ENCODE measurements at places on chromosomes 3 and 15. TPM values are rescaled to one million over a fixed set of nuclear protein-coding genes. Genes with fewer than 3 reads are reported as not detected.

IL12A gene
- total RNA-seq, result 5.3 TPM

GABRG3 gene
- 0.20 TPM for total RNA-seq

SAMMSON gene
- total RNA-seq, result 0.22 TPM

PSTPIP1 gene
- not detected for total RNA-seq

CYP1A2 gene
- not detected for total RNA-seq

CLEC3B gene
- not detected for total RNA-seq

TMEM207 gene
- not detected for total RNA-seq

HACD2 gene
- 25.4 TPM for total RNA-seq

P2RY12 gene
- not detected for total RNA-seq

HGD gene
- 1.3 TPM for total RNA-seq

SLC2A2 gene
- not detected for total RNA-seq

GOLGA8S gene
- total RNA-seq, result not detected

HES1 gene
- total RNA-seq, result 17.7 TPM

POPDC2 gene
- 0.38 TPM for total RNA-seq

OXNAD1 gene
- total RNA-seq, result 14.6 TPM

LXN gene
- 35.7 TPM for total RNA-seq

LRRC15 gene
- not detected for total RNA-seq

CD47 gene
- total RNA-seq, result 28.3 TPM

CADPS gene
- total RNA-seq, result not detected

BSN gene
- 0.12 TPM for total RNA-seq

GABRB3 gene
- total RNA-seq, result 1.3 TPM

ARGFX gene
- total RNA-seq, result not detected

C3orf20 gene
- total RNA-seq, result not detected

MINAR1 gene
- total RNA-seq, result 0.84 TPM

ACKR4 gene
- not detected for total RNA-seq

B3GALNT1 gene
- 2.3 TPM for total RNA-seq

RTP3 gene
- total RNA-seq, result not detected

PODXL2 gene
- total RNA-seq, result 20.8 TPM

CEP70 gene
- total RNA-seq, result 35.5 TPM

SLC15A2 gene
- total RNA-seq, result 1.4 TPM

INKA1 gene
- 0.26 TPM for total RNA-seq

GOLGA8G gene
- not detected for total RNA-seq

SLC25A36 gene
- 47.9 TPM for total RNA-seq

CIB1 gene
- 51.0 TPM for total RNA-seq

AGBL1 gene
- 0.02 TPM for total RNA-seq

MRPL47 gene
- total RNA-seq, result 68.1 TPM

ABHD17C gene
- total RNA-seq, result 6.7 TPM

SEMA3B gene
- total RNA-seq, result 4.9 TPM

SPRED1 gene
- total RNA-seq, result 25.6 TPM

GNAT1 gene
- total RNA-seq, result not detected

GOLGA8A gene
- total RNA-seq, result 6.3 TPM

PCOLCE2 gene
- total RNA-seq, result 20.8 TPM

EBLN2 gene
- total RNA-seq, result 3.4 TPM

VPS13C gene
- total RNA-seq, result 37.6 TPM

PAQR9 gene
- 0.47 TPM for total RNA-seq

LDHAL6B gene
- total RNA-seq, result not detected

SEMA5B gene
- total RNA-seq, result not detected

SLC6A1 gene
- total RNA-seq, result not detected

Measured in NCI-H460 (cell line).